Thoracic aorta (tissue), 2 donors: ENCODE measurements at places on chromosomes 12 and 14.

GRCh38 chr14:51431033-51431709 is 191.1 kb downstream of the TMX1 start:
- no peak for DNase-seq
- no peak overlapping the region for H3K4me3 ChIP-seq
- H3K27me3 ChIP-seq, result no peaks in the 10 kb centered on the region
- peaks cover 17% of the 10 kb centered on the region for H3K4me1 ChIP-seq

GRCh38 chr12:25829192-25829591 is 129.3 kb upstream of the RASSF8 start:
- peaks cover 10% of the 10 kb centered on the region for H3K4me1 ChIP-seq
- no peak overlapping the region for H3K4me3 ChIP-seq
- peak overlapping the region; percentile 13 for H3K27ac ChIP-seq
- H3K27me3 ChIP-seq, result no peaks in the 10 kb centered on the region
- no peak for DNase-seq

DNA sequence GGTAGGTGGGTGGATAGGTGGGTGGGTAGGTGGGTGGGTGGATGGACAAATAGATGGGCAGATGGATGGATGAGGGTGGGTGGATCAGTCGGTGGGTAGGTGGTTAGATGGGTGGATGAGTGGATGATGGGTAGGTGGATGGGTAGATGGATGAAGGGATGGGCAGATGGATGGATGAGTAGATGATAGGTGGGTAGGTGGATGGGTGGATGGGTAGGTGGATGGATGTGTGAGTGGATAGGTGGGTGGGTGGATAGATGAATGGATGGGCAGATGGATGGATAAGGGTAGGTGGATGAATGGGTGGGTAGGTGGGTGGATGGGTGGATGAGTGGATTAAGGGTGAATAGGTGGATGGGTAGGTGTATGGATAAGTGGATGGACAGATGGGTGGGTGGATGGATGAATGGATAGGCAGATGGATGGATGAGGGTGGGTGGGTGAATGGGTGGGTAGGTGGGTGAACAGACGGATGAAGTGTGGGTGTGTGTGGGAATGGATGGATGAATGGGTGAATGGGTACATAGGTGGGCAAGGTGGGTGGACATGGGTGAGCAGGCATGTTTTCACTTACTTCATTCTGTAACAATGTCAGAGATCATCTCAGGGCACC is 3.3 kb upstream of the INF2 start:
- no peaks in the 10 kb centered on the region for H3K27me3 ChIP-seq
- peaks cover 48% of the 10 kb centered on the region for H3K4me1 ChIP-seq
- no peak overlapping the region for H3K4me3 ChIP-seq
- DNase-seq, result no peak
- no peaks in the 10 kb centered on the region for H3K36me3 ChIP-seq

DNA sequence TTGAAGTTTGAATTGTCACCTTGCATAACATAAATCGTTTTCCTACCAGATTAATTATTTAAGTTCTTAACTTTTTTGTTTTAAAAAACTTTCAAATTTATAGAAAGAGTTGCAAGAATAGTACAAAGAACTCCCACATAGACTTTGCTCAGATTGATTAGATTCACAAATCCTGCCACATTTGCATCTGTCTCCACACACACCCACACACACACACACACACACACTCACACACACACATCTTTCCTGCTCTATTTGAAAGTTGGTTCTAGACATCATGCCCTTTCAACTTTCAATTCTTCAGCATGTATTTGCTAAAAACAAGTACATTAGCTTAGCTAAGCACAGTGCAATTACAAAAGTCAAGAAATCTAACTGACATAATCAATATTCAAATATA is 184.0 kb downstream of the ITPR2 start:
- no peak overlapping the region for H3K27ac ChIP-seq

- DNase-seq, result no peak
- H3K36me3 ChIP-seq, result no peaks in the 10 kb centered on the region
- H3K27ac ChIP-seq, result peak overlapping the region; percentile 92
- H3K27me3 ChIP-seq, result no peaks in the 10 kb centered on the region
Observed at GRCh38 chr12:122399254-122399591, 23.2 kb downstream of the CLIP1 start.

DNA sequence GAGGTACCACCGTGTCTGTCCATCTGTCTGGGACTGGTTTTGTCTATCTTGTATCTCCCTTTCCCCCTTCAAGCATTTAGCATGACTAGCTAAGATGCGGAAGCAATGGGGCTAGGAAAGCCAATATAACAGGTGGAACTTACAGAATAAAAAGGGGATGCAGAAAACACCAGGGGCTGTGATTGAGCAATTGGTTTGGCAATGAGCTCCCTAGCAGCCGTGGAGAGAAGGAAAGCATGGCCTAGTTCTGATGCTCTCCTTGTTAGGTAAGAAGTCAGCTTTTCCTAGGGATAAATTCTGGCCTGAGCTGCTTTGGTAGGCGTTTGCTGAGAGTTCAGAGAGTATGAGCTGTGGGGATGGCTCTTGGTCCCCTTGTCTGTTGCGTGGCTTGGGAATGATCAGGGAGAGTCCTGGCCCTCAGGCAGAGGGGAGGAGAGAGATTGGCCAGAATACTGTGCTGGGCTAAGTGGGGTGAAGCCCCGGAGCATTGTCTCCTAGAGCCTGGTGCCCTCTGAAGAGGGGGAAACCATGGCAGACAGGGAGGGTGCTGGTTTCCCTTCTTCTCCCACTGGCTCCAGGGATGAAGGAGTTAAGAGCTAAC is 7.1 kb downstream of the SETD1B start:
- H3K27me3 ChIP-seq, result no peaks in the 10 kb centered on the region
- no peak for DNase-seq
- peaks cover 43% of the 10 kb centered on the region for H3K36me3 ChIP-seq
- peak overlapping the region; percentile 62 for H3K27ac ChIP-seq
- H3K4me1 ChIP-seq, result peaks cover 34% of the 10 kb centered on the region
- H3K4me3 ChIP-seq, result peak overlapping the region; percentile 84

GRCh38 chr12:32366714-32367113 is 32.6 kb upstream of the FGD4 start:
- H3K27ac ChIP-seq, result no peak overlapping the region
- no peaks in the 10 kb centered on the region for H3K4me1 ChIP-seq
- H3K4me3 ChIP-seq, result no peak overlapping the region
- H3K27me3 ChIP-seq, result no peaks in the 10 kb centered on the region
- H3K36me3 ChIP-seq, result no peaks in the 10 kb centered on the region
- no peak for DNase-seq

DNA sequence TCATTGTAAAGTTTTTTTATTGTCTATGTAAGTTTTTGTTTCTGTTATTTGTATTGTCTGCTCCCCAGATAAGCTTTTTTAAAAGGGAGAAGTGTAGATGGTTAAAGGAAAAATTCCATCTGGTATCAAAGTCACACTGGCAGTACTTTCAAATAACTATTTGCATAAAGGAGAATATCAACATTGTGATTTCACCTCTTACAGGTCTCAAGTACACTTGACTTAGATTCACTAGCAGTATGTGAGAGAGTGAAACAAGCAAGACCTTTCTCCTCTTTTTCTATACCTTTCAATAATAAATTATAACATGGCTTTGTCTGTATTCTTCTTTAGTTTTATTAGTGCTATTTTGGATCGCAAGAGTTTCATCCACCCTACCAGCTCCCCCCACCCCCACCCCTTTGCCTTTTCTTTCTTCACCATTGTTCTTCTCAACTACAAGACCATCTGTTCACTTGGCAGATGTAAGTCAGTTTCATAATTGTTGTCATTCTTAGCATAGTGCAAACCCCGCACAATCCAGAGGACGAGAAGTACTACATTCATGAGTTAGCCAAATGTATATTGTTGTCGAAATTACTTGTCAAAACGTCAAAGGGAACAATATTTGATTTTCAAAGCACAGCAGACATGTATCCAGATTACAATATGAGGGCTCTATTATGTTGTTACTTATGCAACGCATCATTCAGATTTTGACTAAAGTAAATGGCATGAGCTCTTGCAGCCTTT is 602.7 kb upstream of the FLRT2 start:
- H3K27me3 ChIP-seq, result no peaks in the 10 kb centered on the region
- no peaks in the 10 kb centered on the region for H3K36me3 ChIP-seq
- H3K27ac ChIP-seq, result no peak overlapping the region
- no peak for DNase-seq
- H3K4me3 ChIP-seq, result no peak overlapping the region
- no peaks in the 10 kb centered on the region for H3K4me1 ChIP-seq

DNA sequence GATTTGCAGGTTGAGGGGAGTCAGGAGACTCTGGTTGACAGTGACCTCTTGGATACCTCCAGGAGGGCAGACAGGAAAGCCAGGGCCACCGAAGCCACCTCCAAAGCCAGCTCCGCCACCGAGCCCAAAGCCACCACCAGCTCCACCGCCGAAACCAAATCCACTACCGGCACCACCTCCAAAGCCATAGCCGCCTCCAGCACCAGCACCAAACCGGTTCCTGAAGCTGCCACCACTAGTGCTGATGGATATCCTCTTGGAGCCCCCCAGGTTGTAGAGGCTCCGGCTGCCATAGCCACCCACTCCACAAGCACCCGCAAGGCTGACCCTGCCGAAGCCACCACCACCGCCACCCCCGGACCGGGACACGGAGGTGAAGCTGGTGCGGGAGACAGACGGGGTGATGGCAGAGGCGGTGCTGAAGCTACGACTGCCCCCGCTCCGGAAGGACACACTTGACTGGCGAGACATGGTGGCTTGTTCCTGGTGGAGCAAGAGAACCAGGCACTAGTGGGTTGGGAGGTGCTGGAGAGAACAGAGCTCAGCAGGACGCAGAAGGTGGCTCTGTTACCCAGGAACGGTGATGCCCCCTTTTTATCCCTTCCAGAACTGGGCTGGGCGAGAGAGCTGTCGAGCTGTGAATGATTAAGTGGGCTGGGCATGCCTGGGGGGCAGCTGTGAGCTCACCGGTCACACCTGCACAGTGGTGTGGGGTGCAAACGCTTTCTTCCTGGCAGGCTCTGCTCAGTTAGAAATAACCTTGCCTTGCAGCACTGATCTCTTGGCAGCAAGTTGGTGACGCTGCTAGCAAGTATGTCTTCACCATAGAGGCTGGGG is at the start of gene KRT5:
Gene KRT5 (minus strand): TSS at position 569 of the 837 bp plus-strand sequence. CDS start 98 bp downstream, at position 471.
- no peak within 1 kb of the TSS for H3K27ac ChIP-seq
- no peaks in the 10 kb centered on the region for H3K36me3 ChIP-seq
- H3K4me1 ChIP-seq, result no peaks in the 10 kb centered on the region
- H3K4me3 ChIP-seq, result no peak within 1 kb of the TSS
- no peaks in the 10 kb centered on the region for H3K27me3 ChIP-seq
- DNase-seq, result no peak
